T-cell (primary cell): ENCODE measurements at places on chromosomes 1 and 21. TPM values are rescaled to one million over a fixed set of nuclear protein-coding genes. Genes with fewer than 3 reads are reported as not detected.
A peak's percentile ranks its signal among the peaks of the same experiment; 100 is the strongest.

DNA sequence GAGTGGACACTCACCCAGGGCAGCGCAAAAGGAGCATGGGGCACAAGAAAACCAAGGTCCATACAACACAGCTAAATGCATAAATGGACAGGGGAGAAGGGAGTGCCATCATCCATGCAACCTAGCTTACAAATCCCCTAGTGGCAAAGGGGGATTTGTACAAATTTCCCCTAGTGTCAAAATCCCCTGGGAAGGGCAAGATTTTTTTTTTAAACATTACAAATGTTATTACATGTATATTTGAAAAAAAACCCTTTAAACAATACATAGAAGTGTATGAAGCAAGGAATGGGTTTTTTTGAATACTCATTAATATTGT, 89.6 kb upstream of the IVNS1ABP start:
- DNase-seq, result no peak

DNA sequence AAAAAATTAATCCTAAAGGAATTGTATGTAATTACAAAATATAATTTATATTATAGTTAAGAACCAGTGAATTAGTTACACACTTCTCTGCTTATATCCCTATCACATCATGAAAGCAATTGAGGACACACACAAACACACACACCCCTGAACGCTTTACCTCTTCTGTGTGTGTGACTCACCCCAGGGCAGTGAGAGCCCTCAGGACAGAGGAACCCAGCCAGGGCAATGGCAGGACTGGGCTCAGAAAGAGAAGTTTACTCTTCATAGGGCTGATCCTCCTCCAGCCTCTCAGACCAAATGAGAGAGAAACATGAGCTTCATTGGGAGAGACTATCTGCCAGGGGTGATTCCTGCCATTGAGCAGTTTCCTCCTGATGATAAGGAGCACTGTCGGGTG, 38.1 kb downstream of the SLC44A3 start:
- no peak for DNase-seq

GRCh38 chr1:231630558-231631205, 4.1 kb downstream of the DISC1 start:
- no peak for DNase-seq

GRCh38 chr1:209703834-209704504, 677 bp upstream of the HSD11B1 start:
- no peak for DNase-seq

DNA sequence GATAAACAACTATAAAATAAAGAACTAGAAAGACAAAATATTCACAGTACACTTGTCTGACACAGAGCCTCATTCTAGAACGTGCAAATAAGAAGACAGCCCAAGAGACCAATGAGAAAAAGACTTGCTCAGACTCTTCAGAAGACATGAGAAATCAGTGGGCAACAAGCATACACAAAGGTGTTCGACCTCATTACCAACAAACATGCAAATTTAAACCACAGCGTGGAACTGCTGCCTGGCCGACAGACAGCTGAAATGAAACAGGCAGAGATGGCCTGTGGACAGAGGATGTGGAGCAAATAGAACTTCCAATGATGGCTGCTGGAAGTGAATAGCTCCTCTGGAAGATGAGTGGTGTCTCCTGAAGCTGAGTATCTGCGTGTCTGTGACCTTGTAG, 22.4 kb upstream of the COL6A1 start:
- no peak for DNase-seq

- no peak for DNase-seq
Observed at GRCh38 chr21:45296638-45297037, 8.9 kb upstream of the POFUT2 start.

DNA sequence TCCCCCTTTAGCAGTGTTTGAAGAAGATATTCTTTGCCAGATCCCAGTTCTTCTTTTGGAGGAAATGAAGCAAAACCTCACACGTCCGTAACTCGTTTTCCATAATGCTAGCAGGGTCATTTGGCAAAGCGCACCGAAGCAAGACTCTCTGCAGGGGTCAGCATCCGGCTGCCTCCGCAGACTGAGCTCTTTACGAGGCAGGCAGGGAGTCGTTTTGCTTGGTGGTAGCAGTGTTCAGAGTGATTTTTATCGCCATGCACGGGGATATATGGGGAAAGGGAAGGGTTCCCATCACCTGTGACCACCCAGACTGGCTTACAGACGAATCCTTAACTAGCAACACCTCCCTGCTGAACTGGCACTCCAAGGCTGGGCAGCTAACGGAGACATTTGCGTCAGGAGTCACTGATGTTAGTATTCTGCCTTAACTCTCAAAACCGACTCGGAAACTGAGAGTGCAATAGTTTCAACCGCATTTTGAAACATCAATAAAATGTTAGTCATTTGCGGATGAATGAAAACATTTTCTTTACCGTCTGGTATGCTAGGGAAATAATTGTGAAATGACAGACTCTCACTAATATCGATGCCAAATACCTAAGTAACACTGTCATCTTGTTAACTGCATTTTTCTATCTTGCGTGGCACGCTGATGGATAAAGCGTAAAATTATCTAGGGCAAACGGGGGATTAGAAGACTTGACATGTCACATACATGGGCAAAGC, 2.2 kb upstream of the NEGR1 start:
- no peak for DNase-seq

DNA sequence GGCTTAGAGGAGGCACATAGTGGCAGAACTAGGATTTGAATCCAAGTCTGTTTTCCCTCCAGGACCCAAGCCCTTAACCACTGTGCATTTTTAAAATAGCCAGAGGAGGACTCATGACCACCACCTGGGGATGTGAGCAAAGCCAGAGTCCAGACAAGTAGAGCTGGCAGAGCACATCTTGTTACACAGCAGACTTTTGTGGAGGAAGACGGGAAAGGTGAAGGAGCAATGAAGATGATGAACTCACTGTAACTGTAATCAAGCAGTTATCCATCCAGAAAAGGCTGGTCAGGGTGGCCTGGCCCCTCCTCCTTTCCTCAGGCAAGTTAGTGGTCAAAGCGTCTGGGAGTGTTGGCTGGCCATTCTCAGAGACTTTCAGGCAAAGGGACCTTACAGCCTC, 50.9 kb downstream of the SLC44A3 start:
- no peak for DNase-seq

- no peak for DNase-seq
Observed at GRCh38 chr1:71362076-71362475, 281.2 kb upstream of the ZRANB2 start.

- no peak for DNase-seq
Observed at GRCh38 chr1:147753081-147753480, 7.3 kb downstream of the GJA5 start.

- no peak for DNase-seq
Observed at GRCh38 chr1:32199717-32200072, 700 bp upstream of the CCDC28B start.

GRCh38 chr1:26477446-26478152, 5.4 kb downstream of the HMGN2 start:
- DNase-seq, result no peak

DNA sequence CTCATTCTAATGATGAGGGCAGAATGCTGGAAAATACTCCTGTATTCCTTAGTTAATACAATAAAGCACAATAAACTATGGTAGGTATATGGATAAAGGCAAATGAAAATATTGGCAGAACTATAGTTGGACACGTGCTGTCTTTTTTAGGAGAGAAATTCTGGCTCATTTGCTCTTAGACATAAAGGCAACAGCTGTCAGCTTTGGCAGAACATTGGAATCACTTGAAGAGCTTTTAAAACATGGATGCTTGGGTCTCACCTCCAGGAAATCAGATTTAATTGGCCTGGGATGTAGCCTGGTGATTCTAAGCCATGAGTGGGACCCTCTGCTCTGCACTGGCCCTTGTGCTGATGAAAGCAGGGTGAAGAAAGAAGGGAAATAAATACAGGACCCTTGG, 9.9 kb downstream of the CRP start:
- DNase-seq, result no peak

DNA sequence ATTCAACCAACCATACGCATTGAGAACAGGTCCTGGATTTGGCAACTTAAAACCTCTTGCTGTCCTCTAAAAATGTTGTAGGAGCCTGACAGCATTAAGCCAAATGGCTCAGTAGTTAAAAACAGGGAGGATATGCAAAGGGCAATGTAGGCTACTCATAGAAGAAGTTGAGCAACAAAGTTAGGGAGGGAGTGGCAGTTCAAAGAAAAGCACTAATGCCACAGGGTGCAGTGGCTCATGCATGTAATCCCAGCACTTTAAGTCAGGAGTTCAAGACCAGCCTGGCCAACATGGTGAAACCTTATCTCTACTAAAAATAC, 92.9 kb upstream of the ERG start:
- DNase-seq, result no peak

GRCh38 chr1:225447650-225448089, 19.8 kb upstream of the LBR start:
- DNase-seq, result no peak

DNA sequence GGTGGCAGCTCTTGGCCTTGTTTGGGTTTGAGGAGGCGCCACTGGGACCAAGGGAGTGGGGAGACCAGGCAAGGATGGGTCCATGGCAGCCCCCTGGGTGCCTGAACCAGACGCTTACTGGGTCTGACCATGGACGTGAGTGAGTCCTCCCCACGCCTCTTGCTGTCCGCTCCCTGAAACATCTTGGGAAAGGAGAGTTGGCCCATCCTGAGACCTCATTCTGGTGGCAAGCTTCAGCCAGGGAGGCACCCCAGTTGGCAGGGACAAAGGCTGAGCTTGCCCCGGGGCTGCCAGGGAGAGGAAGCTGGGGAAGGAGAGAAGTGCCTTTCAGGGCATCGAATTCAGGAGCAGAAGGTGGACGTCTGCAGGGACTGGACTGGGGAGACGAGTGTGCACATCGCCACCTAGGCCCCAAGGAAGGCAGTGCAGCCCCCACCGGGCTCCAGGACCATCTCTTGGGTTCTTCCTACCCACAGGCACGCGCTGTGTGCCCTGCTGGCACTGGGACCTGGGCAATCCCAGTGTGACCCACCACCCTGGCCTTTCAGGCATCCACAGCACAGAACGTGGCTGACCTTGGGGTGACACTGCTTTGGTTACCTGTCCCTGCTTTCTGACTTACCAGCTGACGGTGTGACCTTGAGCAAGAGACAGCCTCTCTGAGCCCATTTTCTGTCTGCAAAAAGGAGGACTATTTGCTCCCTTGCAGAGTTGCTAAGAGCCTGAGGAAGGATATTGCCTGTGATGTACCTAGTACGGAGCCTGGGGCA, 132.9 kb upstream of the WNT4 start:
- peak; percentile 17 for DNase-seq

DNA sequence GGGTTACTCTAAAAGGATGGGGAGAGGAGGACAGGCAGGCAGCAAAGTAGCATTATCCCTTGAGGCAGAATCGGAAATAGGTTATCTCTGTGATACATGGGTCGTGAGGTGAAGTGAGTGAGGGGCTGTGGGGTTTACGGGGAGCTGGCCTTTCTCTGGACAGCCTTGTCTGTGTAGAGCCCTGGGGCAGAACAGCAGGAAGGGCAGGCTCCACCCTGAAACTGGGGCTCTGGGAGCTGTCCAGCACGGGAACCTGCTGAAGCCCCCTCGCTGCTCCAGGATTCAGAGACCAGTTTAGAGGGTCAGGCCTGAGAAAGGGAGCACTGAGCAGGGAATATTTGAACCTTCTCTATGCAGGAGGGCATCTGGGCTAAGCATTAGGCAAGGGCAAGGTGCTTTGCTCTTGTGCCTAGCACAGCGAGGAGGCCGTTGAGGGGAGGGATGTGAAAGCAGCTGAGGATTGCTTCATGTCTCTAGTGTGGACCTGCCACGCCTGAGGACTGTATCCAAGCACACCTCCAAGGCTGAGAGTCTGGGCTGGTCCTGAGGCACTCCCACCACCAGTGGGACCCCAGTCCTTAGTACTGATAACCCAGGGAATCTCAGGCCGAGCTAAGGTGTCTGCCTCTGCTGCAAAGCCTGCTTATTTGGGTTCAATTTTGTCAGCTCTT, 55.8 kb downstream of the NAV1 start:
- no peak for DNase-seq

DNA sequence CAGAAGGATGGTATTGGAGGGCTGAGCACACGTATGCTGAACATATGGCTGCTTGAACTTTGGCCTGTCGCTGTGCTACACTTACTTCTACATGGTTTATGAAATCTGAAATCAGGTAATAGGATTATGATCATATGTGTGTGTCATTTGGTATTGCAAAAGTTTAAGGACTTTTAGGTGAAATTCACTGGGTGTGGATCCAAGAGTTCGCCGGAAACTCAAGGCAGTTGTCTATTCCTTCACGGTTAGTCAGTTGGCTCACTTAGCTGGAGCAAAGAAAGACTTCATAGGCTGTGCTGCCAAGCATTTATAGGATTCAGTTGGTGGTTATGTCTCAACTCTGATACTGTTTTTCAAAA, 927 bp downstream of the UAP1 start:
- no peak for DNase-seq

The AJAP1 gene
- total RNA-seq, result 0.73 TPM

The KLHDC9 gene
- not detected for total RNA-seq

The RGS13 gene
- not detected for total RNA-seq

The DRAXIN gene
- total RNA-seq, result 0.18 TPM

The MSH4 gene
- total RNA-seq, result 0.54 TPM

The MYBPH gene
- not detected for total RNA-seq
